Brain (organoid and tissue), 16 donors: ENCODE measurements at places on chromosomes 3 and 15.

- DNase-seq: peak; percentile 78
These were observed 54.5 kb upstream of the GOLGA6B start for GRCh38 chr15:72599855-72600464.

DNA sequence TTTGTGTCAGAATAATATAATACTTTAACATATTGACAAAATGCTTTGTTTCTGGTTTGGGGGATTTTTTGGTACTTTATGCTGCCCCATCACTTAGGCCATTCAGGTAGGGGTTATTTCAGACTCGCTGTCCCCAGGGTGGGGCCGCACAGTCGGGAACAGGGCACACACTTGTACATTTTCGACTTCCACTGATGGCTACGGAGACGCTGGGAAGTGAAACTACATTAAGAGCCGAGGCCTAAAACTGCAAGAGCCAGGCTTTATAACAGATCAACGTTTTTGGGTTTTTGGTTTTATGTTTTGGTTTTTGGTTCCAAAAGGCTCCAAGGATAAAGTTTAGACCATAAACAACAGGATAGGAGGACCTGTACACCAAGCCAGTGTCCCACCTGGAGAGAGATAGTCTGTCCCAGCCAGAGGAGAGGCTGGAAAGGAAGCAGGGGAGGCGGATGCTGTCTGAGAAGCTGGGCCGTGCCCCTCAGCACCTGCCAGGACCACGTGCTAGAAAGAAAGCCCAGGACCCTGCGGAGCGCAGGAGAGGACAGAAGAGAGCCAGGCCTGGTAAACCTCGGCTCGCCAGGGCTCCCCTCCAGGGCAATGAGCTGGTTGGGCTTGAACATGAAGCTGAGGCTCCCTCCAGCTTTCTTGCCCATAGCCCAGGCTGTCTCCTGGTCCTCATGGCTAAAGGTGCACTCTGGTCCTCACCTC lies 111.7 kb downstream of the CHSY1 start:
- DNase-seq: no peak

GRCh38 chr15:90911906-90912769 lies 9.0 kb downstream of the MAN2A2 start:
- DNase-seq: no peak

GRCh38 chr3:30020380-30020779 lies 586.0 kb upstream of the TGFBR2 start:
- peak; percentile 33 for DNase-seq

DNA sequence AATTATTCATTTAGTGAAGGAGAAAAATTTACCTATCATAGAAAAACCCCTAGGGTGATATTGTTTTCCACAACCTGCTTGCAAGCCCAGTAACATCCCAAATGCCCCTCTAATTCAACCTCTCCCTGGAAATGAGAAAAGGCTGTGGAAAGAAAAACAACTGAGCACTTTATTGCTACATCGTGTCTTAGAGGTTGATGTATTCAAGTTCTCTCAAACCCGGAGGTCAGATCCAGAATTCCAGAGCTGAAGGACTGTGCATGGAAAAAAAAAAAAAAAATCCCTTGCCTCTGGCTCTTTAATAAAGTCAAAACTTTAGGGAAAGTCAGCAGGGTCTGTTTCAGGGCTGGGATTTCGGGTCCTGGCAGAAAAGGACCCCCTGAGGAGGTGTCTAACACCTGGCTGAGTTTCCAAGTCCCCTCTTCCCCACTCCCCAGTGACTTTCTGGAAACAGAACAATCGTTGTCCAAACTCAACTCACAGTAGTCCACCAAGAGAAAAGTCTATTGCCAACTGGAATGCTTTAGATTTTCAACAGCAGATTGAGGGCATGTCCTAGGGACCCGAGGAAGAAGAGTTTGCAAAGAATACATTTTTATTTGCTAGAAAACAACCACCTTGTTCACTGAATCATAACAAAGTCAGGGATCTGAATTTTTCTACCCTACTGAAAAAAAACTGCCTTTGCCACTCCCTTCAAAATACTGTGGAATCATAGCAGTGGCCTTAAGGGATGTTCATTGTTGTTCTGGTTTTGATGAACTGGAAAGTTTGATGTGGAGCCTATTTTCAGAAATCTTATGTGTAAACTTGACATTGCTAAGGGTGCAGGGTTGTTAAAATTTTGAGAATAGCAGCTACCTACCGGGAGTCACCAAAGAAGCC lies 207.5 kb upstream of the ADAMTS9 start:
- DNase-seq: no peak

- DNase-seq: no peak
These were observed 139.7 kb upstream of the BNIP2 start for GRCh38 chr15:59828861-59829260.
